ENCODE measurements at places on chromosomes 1 and 21.
A peak's percentile ranks its signal among the peaks of the same experiment; 100 is the strongest.

- DNase-seq, result no peak
Observed at GRCh38 chr1:243950166-243950565, 100.1 kb upstream of the AKT3 start.

GRCh38 chr1:53896635-53897229, 2.7 kb downstream of the DIO1 start:
- DNase-seq, result no peak

DNA sequence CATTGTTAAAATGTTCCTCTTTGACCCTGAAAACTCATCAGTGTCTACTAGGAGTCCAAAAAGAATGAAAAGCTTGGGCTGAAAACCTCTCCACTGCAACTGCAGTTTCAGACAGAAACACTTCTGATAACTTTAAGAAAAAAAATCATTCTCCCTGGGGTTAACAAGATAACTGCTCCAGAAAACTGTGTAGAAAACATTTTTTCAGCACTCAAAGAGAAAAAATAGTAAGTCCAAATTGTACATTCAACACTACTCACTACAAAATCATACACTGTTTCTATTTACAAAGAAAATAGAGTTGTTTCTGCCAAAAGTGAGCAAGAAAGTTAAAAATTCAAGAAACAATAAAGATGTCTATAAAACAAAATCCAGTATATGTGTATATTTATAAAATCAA, 157.8 kb downstream of the RERE start:
- DNase-seq, result no peak

- DNase-seq, result no peak
Observed at GRCh38 chr1:86018283-86018923, 138.2 kb downstream of the COL24A1 start.

DNA sequence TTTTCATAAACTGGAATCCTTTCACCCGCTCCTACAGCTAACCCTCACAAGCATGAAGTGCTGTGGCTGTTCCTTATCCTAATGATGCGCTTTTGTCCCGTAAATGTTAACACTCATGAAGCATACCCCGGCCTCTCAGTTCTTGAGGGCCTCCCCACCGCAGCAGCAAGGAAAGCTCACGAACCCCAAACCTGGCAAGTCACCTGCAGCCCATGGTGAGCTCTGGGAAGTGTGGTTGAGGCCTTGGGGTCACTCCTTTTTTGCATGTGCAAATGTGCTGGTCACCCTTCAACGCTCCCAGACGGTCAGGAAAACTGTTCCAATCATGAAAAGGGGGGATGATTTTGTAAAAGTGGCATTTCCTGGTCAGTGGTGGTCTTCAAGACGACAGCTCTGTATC, 124.6 kb downstream of the PRDM2 start:
- peak; percentile 10 for DNase-seq

GRCh38 chr1:99227056-99227897, 37.0 kb upstream of the PLPPR4 start:
- no peak for DNase-seq

Measured in RWPE2 (cell line).